ENCODE measurements at places on chromosomes 1 and 21.

DNA sequence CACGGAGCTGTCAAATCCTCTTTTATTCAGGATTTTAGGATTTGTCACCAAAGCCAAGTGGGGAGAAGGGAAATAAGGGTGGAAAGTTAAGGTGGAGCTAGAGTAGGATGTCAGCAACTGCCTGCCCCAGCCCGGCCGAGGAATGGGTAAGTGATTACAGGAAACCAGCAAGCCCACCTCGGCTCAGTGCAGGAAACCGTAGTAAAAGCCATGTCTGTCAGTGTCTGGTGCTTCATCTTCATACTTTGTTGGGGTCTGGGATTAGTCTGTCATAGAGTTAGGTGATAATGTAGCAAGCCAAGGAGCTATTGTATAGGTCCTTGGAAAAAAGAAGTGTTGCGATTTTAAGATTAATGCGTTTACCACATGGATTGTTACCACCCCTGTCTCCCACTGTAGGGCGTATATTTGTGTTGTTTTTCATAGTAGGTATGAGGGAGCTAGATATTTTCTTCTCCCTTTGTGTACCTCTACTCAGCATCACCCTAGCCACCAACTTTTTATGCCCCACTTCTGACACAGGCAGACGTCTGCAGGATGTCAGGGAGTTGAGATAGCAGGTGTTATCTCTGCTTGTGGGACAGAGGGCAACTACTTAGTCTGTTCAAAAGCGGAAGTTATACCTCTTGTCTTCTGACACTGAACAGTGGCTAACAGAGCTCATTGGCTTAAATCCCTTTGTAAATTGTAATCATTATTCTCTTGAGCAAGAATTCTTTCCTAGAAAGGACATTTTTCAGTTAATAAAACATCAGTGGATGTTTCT, 253.7 kb downstream of the HHAT start:
- DNase-seq, result no peak

DNA sequence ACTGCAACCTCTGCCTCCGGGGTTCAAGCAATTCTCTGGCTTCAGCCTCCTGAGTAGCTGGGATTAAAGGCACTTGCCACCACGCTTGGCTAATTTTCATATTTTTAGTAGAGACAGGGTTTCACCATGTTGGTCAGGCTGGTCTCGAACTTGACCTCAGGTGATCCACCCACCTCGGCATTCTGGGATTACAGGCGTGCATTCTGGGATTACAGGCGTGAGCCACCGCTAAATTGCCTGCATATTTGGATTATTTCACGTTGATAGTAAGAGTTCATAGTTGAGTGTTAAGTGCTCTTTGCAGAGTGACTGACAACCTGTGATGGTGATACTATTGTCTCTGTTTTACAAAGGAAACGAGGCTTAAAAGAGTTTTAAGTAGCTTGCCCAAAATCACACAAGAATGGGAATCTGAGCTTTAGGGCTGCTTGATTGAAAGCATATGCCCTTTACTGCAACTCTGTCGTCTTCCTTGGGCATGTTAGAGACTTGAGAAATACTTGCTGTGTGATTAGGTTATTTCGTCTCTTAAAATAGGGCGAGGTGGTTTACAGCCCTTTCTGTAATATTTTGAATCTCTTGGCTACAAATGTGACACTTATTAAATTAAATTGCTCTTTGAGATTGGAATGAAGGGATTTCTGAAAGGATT, 12.4 kb downstream of the CDC42 start:
- DNase-seq, result no peak

DNA sequence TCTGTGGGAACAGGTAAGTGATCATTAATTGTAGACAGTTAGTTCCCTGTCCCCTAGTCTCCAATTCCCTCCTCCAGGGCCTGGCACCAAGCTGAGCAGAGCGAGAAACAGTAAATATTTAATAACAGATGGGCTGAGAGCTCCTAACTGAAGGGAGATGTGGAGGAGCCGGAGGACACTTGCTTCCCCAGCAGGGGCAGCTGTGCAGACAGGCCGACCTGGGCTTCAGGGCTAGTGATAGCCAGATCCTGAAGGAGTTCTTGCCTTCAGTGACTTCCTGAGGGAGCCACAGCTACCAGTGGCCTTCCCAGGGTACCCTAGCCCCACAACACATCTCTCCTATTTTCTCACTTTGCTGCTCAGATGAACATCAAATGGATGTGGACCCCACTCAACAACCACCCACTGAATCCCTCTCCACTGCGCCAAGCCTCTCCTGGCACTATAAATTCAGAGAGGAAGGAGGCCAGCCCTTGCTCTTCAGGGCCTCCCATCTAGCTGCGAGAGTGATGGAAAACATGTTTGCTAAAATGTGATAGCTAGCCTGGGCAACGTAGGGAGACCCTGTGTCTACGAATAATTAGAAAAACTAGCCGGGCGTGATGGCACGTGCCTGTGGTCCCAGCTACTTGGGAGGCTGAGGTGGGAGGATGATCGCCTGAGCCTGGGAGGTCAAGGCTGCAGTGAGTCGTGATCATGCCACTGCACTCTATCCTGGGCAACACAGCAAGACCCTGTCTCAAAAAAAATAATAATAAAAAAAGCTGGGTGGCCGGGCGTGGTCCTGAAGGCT, 26.9 kb upstream of the SYNC start:
- no peak for DNase-seq

GRCh38 chr1:47871799-47872353, 125.3 kb downstream of the TRABD2B start:
- DNase-seq, result no peak

GRCh38 chr1:200512191-200512590, 102.4 kb upstream of the ZNF281 start:
- no peak for DNase-seq

- no peak for DNase-seq
Measured at GRCh38 chr1:186849271-186849671, 20.5 kb downstream of the PLA2G4A start.

- DNase-seq, result no peak
Measured at GRCh38 chr1:16442941-16443340, 2.4 kb downstream of the NECAP2 start.

DNA sequence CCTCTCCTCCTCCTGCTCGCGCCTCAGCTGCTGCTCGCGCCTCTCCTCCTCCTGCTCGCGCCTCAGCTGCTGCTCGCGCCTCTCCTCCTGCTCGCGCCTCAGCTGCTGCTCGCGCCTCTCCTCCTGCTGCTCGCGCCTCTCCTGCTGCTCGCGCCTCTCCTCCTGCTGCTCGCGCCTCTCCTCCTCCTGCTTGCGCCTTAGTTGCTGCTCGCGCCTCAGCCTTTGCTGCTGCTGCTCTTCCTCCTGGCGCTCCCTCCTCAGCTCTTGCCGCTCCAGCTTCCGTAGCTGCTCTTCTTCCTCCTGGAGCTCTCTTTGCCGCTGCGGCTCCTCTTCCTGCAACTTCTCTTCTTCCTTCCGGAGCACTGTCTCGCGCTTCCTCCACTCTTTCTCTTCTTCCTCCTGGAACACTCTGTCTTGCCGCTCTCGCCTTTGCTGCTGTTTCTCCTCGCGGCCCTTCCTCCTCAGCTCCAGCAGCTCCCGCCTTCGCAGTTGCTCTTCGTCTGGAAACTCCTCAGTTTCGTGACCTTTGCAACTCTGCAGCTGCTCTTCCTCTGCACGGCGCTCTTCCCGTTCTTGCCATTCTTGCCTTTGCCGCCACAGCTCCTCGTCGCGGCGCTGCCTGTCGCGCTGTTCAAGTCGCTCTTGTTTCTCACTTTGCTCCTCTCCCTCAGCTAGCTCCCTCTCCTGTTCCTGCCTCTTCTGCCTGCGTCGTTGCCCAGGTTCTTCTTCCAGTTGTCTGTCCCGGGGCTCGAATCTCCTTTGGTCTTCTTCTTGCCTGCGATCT, 3.0 kb downstream of the TCHH start:
- DNase-seq, result no peak

DNA sequence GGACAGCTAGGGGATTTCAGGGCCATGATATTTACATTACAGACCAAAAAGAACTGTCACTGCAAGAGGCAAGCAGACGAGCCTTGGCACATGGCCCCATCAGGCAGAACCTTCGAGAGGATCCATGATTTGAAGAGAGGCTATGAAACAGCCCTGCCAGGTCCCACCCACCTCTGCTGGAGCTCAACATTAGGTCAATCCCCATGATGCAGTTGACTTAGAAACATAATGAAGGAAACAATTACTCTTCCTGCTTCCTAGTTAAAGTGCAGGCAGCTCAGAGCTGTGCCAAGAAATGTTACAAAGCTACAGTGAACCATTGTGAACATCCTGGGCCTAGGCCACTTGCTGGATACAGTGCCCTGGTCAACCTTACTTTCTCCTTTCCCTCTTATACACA, 41.7 kb upstream of the PTCH2 start:
- DNase-seq, result no peak

GRCh38 chr1:198259333-198260074, 102.7 kb downstream of the NEK7 start:
- DNase-seq, result no peak

- DNase-seq, result no peak
Measured at GRCh38 chr1:226149806-226150205, 36.7 kb downstream of the ACBD3 start.

- DNase-seq, result no peak
Measured at GRCh38 chr1:216907100-216907499, 183.9 kb upstream of the ESRRG start.

DNA sequence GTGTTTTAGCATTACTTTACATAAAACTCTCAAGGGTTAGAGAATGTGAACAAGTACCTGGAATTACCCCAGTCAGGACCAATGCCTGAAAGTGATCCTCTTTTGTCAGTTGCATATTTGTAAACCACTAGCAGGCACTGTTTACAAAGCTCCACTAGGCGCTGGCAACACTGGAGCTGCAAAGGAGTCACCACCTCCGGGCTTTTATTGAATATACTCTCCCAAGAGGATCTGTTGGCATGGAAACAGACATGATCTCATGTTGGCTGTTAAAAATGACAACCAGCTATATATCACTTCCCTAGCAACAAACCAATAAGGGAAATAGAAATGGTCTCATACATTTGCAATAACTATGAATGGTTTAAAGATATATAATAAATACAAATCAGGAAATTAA, 116.0 kb downstream of the TTLL7 start:
- DNase-seq, result no peak

Data from activated T-helper 9 cell treated with anti-CD3 and anti-CD28 coated beads, Interleukin-2, amount 50 U/mL, for 16 hours (primary cell).